Vagina (tissue), 2 donors: ENCODE measurements at places on chromosomes 2 and 18. TPM values are rescaled to one million over a fixed set of nuclear protein-coding genes. Genes with fewer than 3 reads are reported as not detected.

The HOXD9 gene
- total RNA-seq = 12.5 TPM

The SERPINB13 gene
- 131 TPM for total RNA-seq

The MYO7B gene
- total RNA-seq = not detected

The GALNT3 gene
- 7.4 TPM for total RNA-seq

The CCDC68 gene
- total RNA-seq = 8.1 TPM

The SPIRE1 gene
- 15.7 TPM for total RNA-seq

The ATP8B1 gene
- 41.5 TPM for total RNA-seq

The LIPT1 gene
- total RNA-seq = 3.9 TPM

The LRATD1 gene
- 32.7 TPM for total RNA-seq

The HOXD12 gene
- total RNA-seq = 1.7 TPM

GRCh38 chr2:139214801-139215200, 434.6 kb upstream of the NXPH2 start:
- no peak for DNase-seq

GRCh38 chr2:204115137-204116056, 178.8 kb downstream of the ICOS start:
- no peak for DNase-seq

DNA sequence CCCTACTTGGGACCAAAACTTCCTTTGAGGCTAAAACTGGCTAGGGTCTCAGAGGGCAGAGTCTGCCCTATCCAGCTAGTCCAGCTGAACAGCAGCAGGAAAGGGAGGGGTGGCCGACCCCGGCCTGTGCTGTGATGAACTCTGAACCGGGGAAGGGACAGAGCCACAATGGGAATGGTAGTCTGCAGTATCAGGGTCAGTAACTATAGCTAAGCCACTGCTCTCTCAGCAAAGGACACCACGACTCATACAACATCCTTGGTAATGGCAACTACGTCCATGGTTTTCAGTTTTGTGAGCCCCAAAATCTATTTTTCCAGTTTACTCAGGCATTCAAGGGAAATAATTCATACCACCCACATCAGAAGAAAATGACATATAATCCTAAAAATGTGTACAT, 75.2 kb downstream of the NBAS start:
- no peak for DNase-seq

DNA sequence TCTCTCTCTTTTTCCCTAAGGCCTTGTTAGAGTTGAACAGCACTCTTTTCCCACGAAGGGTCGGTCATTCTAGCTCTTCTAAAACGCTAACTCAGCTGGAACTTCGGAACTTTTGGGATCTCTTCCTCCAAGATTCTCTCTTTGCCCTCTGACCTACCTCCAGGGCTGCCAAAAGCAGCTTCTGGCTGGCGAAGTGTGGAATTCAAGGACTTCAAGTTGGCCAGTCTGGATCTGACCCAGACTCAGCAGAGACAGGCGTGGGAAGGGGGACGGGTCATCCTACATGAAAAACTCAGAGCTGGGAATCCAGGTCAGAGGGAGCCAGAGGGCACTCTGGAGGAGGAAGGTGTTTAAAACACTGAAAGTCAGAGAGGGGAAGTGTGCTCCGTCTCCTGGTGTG, 305.5 kb upstream of the HDAC4 start:
- peak; percentile 49 for DNase-seq

- DNase-seq = no peak
These were observed 916 bp downstream of the TAF4B start for GRCh38 chr18:26227051-26227670.

DNA sequence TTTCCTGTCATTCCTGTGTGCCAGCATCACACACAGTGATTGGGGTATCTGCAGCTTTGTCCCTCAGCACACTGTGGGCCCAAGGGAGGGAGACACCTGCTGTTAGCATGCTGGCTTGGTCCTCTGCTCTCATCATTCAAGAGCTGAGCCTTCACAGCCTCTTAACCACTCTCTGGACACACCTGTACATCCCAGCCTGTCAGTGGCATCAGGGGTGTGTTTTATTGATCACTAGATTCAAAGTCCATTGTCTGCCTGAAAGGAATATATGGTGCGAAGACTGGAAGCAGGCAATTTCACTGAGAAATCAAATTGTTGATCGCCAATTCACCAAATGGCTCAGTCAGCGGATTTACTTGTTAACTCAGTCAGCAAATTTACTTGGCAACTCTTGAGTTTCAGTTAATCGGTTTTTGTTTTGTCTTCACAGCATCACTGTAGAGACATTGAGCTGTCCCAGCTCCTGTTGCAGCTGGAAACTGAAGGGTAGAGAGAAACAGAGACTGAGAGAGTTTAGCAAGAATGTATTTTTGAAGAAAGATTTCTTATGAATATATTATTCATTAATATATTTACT, 56.3 kb upstream of the TMEM200C start:
- no peak for DNase-seq

GRCh38 chr2:181466661-181467576, 9.7 kb downstream of the ITGA4 start:
- no peak for DNase-seq

DNA sequence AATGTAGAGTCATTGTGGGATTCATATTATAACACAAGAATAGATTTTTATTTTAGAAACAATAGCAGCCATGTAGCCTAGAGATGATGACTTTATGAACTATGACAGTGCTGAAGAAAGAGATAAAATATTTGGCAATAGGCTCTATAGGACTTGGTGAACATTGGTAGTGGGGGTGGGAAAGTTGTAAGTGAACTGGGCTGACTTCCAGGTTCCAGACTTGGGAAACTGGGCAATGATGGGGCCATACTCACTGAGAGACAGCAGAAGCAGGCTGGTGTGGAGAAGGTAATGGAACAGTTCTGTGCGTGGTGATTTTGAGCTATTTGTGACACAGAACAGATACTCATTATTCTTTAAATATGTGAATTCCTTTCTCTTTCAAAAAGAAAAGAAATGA, 470.3 kb upstream of the HNRNPA3 start:
- no peak for DNase-seq

GRCh38 chr2:232240906-232241305, 137.6 kb upstream of the ALPP start:
- no peak for DNase-seq

DNA sequence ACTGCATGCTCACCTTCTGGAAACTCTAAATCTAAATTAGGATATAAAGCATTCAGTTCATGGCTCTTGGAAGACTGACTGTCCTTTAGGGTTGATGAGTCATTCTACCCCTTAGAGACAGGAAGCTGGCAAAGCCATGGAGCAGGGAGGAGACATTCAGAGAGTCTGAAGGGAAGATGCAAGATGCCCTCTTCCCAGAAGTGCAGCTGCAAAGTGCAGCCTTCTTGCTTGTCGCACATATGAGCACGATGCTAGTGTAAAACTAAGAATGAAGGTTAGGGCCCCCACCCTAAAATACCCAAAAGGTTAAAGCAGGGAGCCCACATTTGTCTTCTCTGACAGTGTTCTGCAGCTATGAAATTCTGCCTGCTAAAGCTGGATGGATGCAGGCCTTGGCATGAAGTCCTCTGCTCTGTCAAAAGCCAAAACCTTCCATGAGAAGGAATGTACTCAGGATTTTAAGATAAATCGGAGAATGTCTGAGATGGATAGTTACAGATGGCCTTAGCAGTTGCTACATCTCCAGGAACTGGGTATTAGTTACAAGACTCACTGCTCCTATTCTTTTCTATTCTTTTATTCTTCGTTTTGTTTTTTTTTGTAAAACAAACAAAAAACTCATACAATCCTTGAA, 89.7 kb downstream of the POLE4 start:
- no peak for DNase-seq

DNA sequence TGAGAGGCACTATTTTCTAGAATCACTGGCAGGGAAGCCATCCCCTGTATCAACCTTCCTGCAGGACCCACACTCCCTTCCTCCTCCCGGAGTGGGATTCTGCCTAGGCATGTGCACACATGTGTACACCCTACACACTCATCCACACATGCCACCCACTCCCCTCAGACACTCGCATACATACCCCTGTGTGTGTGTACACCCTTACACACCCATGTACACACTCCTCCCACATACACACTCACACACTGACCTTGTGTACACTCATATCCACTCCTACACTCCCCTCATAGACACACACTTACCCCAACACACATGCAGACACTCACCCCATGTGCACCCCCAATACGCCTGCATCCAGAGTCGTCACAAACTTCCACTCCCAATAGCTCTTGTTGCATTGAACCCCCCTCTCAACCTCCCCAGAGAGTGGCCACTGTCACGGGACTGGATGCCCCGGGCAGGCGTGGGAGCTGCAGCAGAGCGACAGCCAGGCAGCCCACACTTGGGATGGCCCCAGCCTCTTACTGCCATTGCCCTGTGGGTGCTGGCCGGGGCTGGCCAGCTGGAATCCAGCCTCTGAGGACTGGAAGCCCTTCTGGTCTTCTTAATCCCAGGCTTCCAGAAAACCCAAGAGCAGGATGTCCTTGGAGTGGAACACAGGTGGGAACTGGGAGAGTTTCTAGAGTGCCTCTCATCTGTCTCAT, 251.0 kb downstream of the LOXHD1 start:
- no peak for DNase-seq

DNA sequence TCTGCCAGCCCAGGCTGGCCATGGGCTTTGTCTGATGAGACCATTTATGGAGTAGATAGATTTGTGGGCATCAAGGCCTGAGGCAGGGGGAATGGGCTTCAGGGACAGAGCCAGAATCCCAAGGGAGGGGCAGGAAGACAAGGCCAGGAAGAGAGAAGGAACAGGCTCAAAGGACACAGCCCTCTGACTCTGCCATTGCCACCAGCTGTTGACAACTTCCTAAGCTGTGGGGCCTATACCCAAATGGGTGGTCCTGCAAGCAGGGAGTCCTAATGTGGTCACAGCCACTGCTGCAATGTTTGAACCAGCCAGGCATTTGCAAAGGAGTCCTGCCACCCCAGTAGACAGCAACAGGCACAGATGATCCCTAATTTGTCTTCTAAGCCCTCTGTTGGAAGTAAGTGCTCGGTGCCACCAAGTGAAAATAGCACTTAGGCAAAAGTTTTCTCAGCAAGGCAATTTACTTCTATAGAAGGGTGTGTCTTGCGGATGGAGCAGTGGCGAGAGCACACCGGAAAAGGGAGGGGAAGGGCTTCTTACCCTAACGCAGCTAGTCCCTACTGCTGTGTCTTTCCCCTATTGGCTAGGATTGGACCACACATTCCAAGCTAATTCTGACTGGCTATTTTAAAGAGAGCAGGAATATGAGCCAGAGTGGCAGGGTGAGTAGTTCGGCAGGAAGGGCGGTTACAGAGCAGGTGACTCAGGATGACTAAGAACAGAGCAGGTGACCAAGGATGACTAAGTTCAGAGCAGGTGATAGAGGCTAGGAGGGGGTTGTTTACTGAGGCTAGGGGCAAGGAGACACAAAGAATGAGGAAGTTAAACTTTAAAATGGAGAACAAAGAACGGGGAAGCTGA, 47.2 kb downstream of the C1QL2 start:
- peak; percentile 74 for DNase-seq

DNA sequence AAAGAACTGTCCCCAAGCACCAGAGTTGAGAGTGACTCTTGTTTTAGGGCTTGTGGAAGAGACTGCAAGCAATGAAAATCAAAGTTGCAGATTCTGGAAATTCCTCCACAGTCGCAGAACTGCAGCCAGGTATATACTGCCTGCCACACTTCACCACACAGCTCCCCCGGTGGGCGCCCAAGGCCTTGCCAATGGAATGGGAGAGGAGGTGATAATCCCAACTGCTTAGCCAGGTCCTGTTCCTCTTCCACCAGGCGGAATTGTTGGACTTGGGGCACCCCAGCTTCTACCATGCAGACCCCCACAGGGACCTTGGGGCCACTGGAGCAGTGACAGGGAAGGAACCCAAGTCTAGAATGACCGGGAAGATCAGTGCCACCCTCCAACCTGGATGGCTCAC, 4.8 kb upstream of the PDIA6 start:
- DNase-seq = no peak

- no peak for DNase-seq
These were observed 510 bp downstream of the RNF149 start for GRCh38 chr2:101307950-101308431.

- DNase-seq = no peak
These were observed 23.8 kb downstream of the FBXO41 start for GRCh38 chr2:73260338-73260984.

- DNase-seq = no peak
These were observed 3.6 kb upstream of the SMARCAL1 start for GRCh38 chr2:216408426-216409290.

GRCh38 chr2:26298286-26298637, 47.7 kb upstream of the SELENOI start:
- DNase-seq = no peak

DNA sequence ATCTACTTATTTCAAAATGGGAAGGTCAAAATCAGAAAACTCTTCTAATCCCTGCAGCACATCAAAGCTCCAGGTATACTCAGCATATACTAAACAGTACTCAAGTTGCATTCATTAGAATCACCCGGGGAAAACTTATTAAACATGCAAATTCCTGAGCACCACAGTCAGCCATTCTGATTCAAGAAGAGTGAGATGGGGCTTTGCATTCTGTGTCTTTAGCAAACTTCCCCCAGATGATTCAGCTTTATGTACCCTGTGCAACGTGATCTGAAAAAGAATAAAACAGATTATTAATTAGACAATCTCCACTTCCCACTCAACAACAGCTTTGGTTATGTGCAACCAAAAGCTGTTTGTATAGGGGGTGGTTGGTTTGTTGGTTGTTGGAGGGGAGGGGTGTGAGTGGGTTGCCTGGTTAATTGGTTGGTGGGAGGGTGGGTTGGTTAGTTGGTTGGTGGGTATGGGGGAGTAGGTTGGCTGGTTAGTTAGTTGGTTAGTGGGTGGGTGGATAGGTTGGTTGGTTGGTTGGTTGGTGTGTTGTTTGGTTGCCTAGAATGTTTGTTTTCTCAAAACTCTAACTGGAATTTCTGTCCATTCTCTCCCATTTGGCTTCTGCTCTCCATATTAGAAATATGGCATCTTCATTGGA, 112.5 kb upstream of the AGAP1 start:
- no peak for DNase-seq

DNA sequence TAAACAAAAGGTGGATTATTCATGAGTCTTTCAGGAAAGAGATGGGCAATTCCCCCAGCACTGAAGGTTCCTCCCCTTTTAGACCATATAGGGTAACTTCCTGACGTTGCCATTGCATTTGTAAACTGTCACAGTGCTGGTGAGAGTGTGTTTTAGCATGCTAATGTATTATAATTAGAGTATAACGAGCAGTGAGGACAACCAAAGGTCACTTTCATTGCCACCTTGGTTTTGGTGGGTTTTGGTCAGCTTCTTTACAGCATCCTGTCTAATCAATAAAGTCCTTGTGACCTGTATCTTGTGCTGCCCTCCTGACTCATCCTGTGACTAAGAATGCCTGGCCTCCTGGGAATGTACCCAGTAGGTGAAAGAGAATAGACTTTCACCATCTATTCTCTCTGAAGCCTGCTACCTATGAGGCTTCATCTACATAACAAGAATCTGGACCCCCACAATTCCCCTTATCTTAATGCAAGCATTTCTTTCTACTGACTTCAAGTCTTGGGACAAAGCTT, 148.7 kb downstream of the CABLES1 start:
- no peak for DNase-seq

DNA sequence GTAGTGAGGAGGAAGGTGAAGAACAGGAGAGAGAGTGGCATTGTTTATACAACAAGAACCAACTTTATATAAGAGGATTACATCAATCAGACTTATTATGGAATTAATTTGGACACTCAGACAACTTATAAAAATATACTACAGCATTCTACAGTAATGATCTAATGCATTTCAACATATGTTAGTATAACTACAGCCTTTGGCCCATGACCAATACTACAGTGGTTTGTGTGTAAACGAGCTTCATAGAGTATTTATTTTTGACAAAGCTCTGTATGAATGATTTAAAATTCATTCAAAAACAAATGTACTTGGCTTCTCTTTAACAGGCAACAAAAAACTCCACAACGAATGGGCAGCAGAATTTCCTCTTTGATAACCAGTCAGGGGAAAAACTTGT, 72.8 kb downstream of the ZNF521 start:
- DNase-seq = no peak
